Right hindlimb (tissue), 1 donor: ENCODE measurements at places on chromosomes 1 and 21.

GRCh38 chr1:67053785-67054772, at the start of gene SLC35D1:
Gene SLC35D1 (minus strand): TSS chr1:67054148. CDS start chr1:67054013, 135 bp downstream.
- peak; percentile 90 for DNase-seq

GRCh38 chr21:45893740-45894449, 87.7 kb upstream of the COL6A1 start:
- DNase-seq = no peak

GRCh38 chr21:26715878-26716506, 129.2 kb downstream of the ADAMTS1 start:
- DNase-seq = peak; percentile 41

DNA sequence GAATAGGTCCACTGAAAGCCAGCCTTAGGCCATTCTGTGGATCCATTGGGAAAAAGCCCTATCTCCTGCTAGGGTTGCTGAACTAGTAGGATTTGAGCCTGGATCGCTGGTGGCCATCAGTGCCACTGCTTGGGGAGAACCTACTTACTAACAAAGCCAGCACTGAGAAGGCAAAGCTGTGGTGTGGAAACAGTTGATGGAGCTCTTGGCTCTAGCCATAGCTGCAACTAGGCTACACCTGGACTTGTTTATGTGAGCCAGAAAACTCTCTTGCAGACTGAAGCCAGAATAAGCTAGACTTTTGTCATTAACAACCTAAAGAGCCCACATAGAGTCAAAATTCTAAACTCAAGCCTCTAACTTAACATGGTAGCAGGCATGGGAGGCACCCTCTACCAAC, 20.7 kb downstream of the DAB1 start:
- DNase-seq = no peak

GRCh38 chr1:223708001-223708359, 4.4 kb upstream of the CAPN2 start:
- DNase-seq = no peak

DNA sequence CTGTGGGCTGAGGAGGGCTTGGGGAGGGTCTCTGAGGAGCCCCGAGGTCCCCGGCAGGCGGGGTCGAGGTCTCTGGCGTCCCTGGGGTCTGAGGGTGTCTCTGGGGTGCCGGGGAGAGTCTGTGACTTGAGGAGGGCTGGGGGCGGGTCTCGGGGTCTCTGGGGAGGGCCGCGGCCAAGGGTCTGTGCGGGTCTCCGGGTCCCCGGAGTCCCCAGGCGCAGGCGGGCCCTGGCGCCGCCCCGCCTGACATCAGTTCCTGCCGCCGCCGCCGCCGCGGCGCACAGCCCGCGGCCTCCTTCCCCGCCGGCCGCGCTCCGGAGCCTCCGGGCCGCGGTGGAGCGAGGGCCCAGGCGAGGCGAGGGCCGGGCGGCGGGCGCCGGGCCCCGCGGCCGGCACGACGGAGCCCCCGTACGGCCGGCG, at the start of gene PLEKHM2:
PLEKHM2 (plus strand) TSS at position 279 of the 420 bp plus-strand sequence. CDS start 239 bp downstream, outside the sequence.
- DNase-seq = peak; percentile 49

- DNase-seq = no peak
These were observed 102.8 kb upstream of the COL11A1 start for GRCh38 chr1:103211073-103211472.

DNA sequence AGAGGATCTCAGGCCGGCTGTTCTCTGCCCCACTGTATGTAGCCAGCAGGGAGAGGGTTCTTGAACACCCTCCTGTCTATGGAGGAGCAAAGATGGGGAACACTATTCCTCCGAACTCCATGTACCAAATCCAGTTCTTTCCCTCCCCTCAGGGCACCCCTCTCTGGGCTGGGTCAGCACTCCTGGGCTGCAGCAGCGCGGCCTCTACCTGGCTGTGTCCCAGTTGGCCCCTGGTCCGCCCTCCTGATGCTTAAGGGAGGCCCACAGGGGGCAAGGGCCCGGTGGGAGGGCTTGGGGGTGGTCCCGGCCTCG, 471 bp upstream of the ADPRS start:
- no peak for DNase-seq

- no peak for DNase-seq
These were observed 11.1 kb upstream of the RASSF5 start for GRCh38 chr1:206496131-206496793.
